ENCODE measurements at places on chromosomes 13 and 19. TPM values are rescaled to one million over a fixed set of nuclear protein-coding genes. Genes with fewer than 3 reads are reported as not detected.

The FCAR gene
- not detected for total RNA-seq

The F2RL3 gene
- 5.0 TPM for total RNA-seq

The NKPD1 gene
- total RNA-seq, result not detected

The SIGLEC11 gene
- not detected for total RNA-seq

The ATP4B gene
- total RNA-seq, result not detected

All from Caki2 (cell line).